ENCODE measurements at places on chromosomes 7 and 10. TPM values are rescaled to one million over a fixed set of nuclear protein-coding genes. Genes with fewer than 3 reads are reported as not detected.

Gene LRRTM3
- not detected for total RNA-seq

Gene DPCD
- 1.0 TPM for total RNA-seq

Gene BLNK
- 0.44 TPM for total RNA-seq

Gene WEE2
- 0.22 TPM for total RNA-seq

Gene TAS2R40
- total RNA-seq = not detected

Gene RBP3
- total RNA-seq = not detected

Gene DNAJC12
- total RNA-seq = not detected

Gene ADIRF
- total RNA-seq = not detected

Gene ACSL5
- 9.0 TPM for total RNA-seq

Gene GDF10
- 0.22 TPM for total RNA-seq

Gene GDF2
- not detected for total RNA-seq

Gene DEPP1
- not detected for total RNA-seq

Gene GBX1
- total RNA-seq = not detected

- no peak for DNase-seq
Observed at GRCh38 chr7:130912082-130912861, 178.3 kb upstream of the KLF14 start.

DNA sequence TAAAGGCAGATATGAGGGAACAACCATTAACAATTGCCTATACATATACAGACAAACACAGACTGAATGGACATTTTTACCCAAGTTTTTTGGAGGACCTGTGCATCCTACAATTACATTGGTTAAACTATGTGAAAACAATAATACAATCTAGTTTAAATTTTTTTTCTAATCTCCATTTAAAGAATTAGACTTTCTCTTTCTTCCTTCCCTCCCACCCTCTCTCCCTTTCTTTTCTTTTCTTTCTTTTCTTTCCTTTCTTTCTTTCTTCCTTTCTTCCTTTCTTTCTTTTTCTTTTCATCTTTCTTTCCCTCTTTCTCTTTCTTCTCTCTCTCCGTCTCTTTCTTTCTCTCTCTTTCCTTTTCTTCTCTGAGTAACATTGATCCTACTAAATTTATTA lies 183.7 kb downstream of the HDAC9 start:
- DNase-seq = no peak

GRCh38 chr10:66625709-66626590 lies 299.9 kb upstream of the LRRTM3 start:
- DNase-seq = no peak

GRCh38 chr7:73851410-73852338 lies 9.3 kb upstream of the TMEM270 start:
- no peak for DNase-seq

- DNase-seq = no peak
Observed at GRCh38 chr10:12484941-12485805, 135.8 kb downstream of the CAMK1D start.

DNA sequence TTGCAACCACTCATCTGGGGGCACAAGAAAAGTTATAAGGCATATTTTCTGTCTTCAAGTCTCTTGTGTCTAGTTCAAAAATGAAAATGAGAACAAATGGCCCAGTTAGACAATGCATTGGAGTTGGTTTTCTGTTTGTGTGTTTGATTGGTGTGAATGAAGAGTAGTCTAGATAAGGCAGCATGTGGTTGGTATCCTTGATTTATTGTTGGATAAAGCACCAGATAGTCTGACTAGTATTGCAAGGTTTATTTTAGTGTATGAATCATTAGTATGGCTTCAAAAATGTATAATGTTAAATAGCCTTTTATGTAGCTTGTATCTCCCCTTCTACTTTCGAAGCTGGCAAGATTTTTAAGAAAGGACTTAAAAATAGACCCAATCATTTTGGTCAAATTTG lies 237.3 kb downstream of the CDK14 start:
- no peak for DNase-seq

- no peak for DNase-seq
Observed at GRCh38 chr7:4706384-4707216, 24.5 kb downstream of the FOXK1 start.

GRCh38 chr10:110612087-110612486 lies 32.0 kb upstream of the RBM20 start:
- no peak for DNase-seq

GRCh38 chr7:105015390-105015965 lies 1.5 kb downstream of the KMT2E start:
- DNase-seq = peak; percentile 30

DNA sequence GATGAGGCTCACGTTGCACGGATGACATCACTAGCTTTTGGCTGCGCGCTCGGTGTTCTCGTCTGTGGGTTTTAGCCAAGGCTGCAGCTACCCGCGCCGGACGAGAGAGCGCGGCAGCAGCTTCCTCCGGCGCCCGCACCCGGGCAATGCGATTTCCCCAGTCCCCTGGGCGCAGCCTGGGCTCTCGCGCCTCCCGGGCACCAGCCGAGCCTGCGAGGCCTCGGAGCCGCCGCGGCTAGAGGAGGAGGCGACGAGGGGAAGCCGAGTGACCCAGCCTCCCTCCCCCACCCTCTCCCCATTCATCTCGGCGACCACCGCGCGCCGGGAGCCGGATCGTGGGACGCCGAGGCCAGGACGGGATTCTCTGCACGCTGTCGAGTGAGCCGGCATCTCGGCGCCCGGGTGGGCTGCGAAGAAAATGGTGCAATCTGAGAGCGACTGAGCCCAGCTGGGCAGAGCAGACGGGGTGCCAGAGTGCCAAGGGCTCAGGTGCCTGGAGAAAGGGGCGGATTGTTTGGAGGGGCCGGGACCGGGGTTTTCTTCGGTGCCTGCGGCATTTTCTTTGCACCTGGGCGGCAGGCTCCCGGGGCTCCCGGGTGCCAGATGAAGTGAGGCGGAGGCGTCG lies 1.2 kb upstream of the TMEM178B start:
- DNase-seq = no peak

DNA sequence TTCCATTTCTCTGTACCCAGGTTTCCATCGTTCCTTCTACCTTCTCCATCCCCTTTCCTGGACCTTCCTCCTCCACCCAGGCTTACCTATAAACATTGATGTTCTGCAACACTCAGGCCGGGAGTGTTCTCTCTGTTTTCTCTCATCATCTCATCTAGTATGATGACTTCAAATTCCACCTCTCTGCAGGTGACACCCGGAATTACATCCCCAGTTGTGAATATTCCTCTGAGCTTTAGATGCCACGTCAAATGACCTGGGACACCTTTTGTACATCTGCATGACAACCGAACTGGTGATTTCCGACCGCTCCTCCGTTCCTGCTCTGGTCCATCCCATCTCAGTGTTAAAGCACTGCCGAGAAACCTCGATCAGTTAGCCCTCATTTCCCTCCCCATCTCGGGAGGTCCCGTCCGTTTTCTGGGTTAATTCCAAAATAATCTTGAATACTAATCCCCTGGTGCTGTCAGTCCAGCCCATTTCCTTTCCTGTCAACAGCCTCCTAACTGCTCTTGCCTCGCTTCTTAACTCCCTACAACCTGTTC lies 76.7 kb upstream of the SAMD8 start:
- DNase-seq = no peak

DNA sequence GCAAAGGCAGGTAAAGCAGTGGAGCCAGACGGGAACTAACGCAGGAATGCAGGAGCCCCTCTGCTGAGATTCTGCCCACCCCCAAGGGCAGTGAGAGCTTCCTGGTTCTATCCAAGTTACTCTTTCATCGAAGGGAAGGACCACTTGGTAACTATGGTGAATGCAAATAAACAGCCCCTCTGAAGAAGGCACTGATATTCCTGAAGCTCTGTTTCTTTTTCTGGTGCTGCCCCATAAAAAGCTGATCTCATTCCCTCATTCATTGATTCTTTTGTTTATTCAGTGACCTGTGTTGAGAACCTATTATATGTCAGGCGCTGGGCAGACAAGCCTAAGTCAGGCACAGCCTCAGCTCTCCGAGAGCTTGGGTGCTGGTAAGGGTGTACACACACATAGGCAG lies 217.3 kb downstream of the SNX10 start:
- DNase-seq = no peak

DNA sequence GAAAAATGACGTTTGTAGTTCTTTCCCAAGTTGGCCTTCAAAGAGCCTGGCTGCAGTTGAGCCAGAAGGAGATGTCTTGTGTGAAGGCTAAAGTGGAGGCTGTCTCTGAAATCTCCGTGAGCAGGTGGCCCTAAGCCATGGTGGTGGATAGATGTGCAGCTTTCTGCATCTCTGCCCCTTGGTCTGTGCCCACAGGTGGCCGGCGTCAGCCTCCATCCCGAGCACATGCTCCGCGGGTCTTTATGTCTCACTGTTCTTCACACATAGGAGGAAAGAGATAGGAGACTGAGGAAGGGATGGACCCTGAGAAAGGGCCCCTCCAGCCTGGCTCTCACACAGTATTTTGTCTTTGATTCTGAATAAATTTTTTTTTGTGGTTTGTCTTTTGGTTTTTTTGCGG lies 30.3 kb upstream of the SLC26A4 start:
- no peak for DNase-seq

- DNase-seq = no peak
Observed at GRCh38 chr10:87642486-87642885, 17.2 kb upstream of the PAPSS2 start.

- DNase-seq = no peak
Observed at GRCh38 chr7:28529755-28530154, 117.4 kb downstream of the CREB5 start.

DNA sequence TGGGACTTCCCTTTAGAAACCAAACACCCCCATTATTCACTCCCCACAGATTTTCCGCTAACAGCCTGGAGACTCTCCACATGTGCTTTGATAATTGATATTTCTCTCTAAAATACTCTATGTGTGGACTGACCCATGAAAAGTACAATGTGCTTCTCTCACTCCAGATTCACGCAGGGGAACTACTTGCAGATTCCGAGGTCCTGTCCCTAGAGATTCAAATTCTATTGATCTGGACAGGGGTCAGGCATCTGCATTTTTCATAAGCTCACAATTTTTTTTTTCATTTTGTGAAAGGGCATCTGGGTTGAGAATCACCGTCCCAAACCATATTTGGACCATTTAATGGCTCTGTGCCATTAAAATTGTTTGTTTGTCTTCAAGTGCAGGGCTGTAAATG lies 98.7 kb downstream of the CALCR start:
- DNase-seq = no peak

GRCh38 chr10:34647160-34647559 lies 167.9 kb downstream of the PARD3 start:
- DNase-seq = no peak

DNA sequence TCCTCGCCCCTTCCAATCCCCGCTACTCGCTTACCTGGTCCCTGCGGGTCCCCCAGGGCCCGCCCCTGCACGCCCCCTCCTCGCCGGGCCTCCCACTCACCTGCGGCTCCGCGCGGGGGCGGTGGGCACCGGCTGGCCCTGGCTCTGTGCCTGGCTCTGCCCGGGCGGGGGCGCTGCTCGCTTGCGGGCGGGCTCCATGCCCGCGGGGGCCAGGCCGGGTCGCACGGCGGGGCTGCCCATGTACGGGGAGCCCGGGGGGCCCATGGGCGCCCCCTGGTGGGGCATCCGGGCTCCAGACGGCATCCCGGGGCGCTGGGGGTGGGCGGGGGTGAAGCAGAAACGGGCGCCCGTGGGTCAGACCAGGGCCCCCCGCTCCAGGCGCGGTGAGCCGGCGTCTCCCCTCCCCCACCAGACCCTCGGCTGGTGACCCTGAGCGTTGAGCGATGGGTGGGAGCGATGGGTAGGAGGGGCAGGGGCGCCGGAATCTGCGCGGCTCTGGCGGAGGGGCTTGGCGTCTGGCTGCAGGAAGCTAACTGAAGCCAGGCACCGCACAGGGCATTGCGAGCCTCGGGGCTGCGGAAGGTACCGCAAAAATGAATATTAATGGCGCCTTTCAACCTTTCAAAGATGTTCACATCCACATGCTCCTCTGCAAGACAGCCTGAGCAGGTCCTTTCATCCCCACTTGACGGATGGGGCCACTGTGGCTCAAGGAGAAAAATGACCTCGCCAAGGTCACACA lies 3.0 kb downstream of the SMARCD3 start:
- peak; percentile 71 for DNase-seq

- no peak for DNase-seq
Observed at GRCh38 chr7:75819711-75820110, 6.1 kb upstream of the CCL24 start.

- DNase-seq = no peak
Observed at GRCh38 chr7:65239707-65240352, 133.8 kb upstream of the ZNF92 start.

- DNase-seq = no peak
Observed at GRCh38 chr10:122302315-122302714, 31.2 kb downstream of the BTBD16 start.

- DNase-seq = no peak
Observed at GRCh38 chr10:112607506-112607905, 160.5 kb downstream of the VTI1A start.

DNA sequence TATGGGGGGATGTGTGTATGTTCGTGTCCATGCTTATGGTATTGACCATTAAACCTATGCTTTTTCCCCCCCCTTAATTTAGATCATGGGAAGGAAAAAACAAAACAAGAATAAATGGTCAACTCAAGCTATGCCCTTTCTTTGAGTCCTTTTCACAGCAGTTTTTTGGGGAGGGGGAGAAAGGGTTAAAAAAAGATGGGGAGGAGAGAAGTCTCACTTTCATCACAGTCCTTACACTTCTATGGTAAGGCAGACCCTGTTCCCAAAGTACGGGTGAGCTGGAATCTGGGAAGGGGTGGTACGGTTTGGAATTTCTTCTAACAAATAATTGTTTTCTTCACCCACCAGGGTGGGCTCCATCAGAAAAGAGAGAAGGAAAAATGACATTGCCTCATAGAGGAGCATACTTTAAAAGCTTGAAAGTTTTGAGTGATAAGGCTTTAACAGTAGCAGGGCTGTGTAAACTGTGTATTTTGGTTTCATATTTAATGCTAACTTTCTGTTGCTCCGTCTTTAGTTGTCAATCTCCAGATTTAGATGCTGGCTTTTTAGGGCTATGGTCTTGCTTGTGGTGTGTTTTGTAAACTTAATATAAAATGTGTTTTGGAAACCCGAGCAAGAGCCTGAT lies 180.1 kb downstream of the TCF7L2 start:
- DNase-seq = no peak

All from CD8-positive, alpha-beta T cell (primary cell).